CD4-positive, alpha-beta memory T cell (primary cell): ENCODE measurements at places on chromosomes 2 and 18. TPM values are rescaled to one million over a fixed set of nuclear protein-coding genes. Genes with fewer than 3 reads are reported as not detected.

APCDD1 gene
- polyA plus RNA-seq: not detected

ROCK2 gene
- polyA plus RNA-seq: 4.0 TPM

RGPD8 gene
- 4.7 TPM for polyA plus RNA-seq

CNOT11 gene
- 75.5 TPM for polyA plus RNA-seq

ANKRD30B gene
- not detected for polyA plus RNA-seq

NPHP1 gene
- polyA plus RNA-seq: 1.2 TPM
